ENCODE measurements at places on chromosomes 4 and X.

GRCh38 chrX:154840856-154841255, 6.4 kb upstream of the SMIM9 start:
- DNase-seq = peak; percentile 60

- DNase-seq = no peak
Observed at GRCh38 chr4:48259748-48260147, 9.9 kb downstream of the TEC start.

- DNase-seq = no peak
Observed at GRCh38 chrX:17432158-17432557, 57.2 kb downstream of the NHS start.

DNA sequence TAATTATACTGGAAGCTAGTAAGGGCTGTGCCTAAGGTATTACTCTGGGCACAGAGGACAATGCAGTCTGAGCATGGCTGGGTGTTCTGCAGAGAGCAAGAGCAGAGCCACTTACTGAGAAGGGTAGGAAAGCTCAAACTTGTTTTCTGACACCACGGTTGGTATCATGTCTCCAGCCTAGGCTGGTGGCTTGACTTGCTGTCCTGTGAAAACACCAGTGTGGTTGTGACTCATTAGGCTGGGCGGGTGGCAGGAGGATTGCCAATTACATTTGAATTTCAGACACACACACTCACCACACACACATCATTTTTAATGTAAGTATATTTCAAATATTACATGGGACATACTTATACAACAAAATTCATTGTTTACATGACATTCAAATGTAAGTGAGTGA, 19.7 kb upstream of the MTM1 start:
- peak; percentile 41 for DNase-seq

- peak; percentile 76 for DNase-seq
Observed at GRCh38 chr4:163556177-163556576, 61.7 kb downstream of the TMA16 start.

DNA sequence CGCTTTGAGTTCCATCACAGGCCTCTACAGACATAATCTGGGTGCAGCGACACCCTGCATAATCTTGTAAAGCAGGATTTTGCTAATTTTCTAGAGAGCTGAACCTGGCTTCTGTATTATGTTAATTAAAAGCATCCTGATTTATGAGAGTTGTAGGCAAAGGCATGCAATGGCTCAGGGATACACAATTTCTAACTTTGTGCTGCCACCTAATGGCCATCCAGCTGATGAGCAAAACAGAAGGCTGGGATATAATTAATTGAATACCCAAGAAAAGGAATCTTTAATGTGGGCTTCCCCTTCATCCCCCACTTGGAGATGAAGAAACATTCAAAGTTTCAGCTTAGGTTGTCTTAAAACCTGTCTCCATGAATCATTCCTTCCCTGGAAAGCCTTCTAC, 78.1 kb downstream of the BMP15 start:
- peak; percentile 13 for DNase-seq

- peak; percentile 74 for DNase-seq
Observed at GRCh38 chr4:10100734-10101216, 15.8 kb downstream of the WDR1 start.

DNA sequence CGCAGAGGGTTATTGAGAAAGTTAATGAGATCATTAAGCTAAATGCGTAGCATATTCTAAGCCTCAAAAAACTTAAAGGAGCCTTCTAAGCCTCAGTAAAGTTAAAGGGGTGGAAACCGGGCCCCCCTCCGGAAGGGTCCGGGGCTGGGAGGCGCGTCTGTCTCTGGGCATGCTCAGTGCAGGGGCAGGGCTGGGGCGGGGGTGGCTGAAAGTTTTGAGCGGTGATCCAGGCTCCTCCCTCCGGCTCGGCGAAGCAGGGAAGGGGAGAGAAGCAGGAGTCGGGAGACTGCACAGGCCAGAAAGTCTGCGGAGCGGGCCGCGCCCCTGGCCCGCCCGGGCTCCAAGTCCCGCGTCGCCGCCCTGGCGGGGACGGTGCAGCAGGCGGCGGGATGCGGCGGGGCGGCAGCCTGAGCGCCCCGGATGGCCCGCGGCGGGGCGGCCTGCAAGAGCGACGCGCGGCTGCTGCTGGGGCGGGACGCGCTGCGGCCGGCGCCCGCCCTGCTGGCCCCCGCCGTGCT, at the start of gene EVC:
EVC (plus strand) TSS at position 241 of the 518 bp plus-strand sequence; CDS start at position 421, 180 bp downstream.
- peak; percentile 15 for DNase-seq

DNA sequence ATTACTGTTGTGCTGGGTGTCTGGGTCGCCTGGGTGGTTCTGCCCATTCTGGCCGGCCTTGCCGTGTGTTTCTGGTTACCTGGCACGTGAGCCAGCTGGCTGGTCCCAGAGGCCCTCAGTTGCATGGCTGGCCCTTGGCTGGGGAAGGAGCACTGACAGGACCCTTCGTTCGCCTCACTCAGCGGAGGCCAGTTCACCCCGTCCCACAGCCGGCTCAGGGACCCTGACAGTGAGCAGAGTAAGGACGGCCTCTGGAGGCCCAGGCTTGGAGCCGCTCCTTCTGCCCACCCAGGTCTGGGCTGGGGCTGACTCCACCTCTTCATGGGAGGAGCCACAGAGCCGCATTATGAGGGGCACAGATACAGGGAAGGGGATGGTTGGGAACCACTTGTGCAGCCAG, 20.3 kb upstream of the HGFAC start:
- DNase-seq = no peak

- no peak for DNase-seq
Observed at GRCh38 chr4:163263606-163264005, 68.8 kb downstream of the NPY1R start.

GRCh38 chr4:88003261-88003660, 4.2 kb upstream of the PKD2 start:
- DNase-seq = no peak

- DNase-seq = no peak
Observed at GRCh38 chr4:31160146-31160545, 440.0 kb downstream of the PCDH7 start.

DNA sequence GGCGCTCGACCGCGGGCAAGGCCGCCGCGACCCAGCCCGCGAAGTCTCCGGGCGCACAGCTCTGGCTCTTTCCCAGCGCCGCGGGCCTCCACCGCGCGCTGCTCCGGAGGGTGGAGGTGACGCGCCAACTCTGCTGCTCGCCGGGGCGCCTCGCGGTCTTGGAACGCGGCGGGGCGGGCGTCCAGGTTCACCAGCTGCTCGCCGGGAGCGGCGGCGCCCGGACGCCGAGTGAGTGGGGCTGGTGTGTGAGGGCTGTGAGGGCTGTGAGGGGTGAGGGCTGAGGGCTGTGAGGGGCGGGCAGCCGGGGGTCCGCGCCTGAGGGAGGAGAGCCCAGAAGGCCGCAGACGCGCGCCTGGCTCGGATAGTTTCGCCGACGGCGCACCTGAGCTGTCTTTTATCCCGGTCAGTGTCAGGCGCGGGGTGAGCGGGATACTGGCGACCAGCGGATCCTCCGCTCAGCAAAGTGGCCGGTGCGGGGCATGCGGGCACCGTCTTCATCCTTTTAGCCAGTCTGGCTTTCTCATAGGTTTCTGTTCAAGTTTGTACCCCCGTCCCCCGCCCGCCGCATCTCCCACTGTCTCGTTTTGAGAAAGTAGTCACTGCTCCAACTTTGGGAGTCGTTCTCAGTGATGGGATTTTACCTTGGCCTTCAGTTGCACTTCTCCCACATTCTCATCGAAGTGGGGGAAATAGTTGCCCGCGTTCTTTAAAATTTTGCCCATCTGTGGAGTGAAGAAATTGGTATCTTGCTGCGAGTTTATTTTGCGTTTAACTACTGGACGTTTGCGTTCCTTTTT, 586 bp downstream of the HERC5 start:
- peak; percentile 9 for DNase-seq

DNA sequence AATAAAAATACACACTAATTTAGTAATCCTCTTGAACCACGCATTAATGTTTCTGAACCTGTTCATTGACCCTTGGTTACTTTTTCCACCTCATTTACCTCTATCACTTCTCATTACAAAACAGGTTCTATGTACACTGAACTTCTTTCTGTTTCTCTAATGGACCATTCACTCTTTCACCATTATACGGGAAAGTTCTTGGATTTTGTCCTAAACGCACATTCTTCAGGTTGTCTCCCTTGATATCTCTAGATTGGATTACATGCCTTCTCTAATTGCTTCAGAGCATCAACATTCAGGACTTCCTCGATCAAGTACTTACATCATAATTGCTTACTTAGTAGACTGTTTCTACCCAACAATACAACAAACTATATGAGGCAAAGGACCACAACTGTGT, 359.4 kb upstream of the FSTL5 start:
- DNase-seq = no peak

DNA sequence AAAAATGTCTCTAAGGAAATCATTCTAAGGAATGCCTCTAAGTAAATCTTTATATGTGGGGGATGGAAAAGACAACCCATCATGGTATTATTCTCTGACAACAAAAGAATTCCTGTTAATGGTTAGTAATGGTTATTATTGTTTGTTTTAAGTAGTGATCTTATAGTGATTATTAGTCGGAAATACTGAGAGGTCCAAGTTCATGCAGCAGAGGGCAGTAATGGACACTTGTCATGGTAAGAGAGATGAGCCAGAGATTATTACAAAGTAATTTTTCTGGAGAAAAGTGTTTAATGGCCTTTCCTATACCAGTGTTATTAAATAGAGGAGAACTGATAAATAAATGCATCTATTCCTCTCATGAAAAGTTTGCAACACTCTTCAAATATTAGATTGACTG, 8.1 kb upstream of the DKK2 start:
- DNase-seq = peak; percentile 13

GRCh38 chrX:17613979-17614588, 123.2 kb upstream of the SCML1 start:
- DNase-seq = no peak

- DNase-seq = no peak
Observed at GRCh38 chr4:27789773-27790172, 929.1 kb downstream of the STIM2 start.

DNA sequence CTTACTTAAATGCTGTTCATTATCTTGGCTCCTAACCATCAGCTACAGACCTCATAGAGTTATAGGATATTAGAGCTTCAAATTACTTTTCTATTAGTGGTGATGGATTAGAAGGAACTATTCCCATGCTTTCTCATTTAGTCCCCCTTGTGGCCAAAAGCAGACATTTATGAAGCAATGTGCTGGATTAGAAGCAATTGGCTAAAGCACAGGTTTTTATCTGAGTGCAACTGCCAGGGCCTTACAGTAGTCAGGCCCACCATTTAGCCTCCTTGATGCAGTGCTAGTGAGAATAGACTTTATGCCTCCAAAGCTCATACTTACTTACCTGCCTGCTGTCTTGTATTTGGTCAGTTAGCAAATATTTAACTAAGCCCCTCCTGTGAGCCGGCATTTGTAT, 93.0 kb downstream of the TSPAN7 start:
- peak; percentile 40 for DNase-seq

DNA sequence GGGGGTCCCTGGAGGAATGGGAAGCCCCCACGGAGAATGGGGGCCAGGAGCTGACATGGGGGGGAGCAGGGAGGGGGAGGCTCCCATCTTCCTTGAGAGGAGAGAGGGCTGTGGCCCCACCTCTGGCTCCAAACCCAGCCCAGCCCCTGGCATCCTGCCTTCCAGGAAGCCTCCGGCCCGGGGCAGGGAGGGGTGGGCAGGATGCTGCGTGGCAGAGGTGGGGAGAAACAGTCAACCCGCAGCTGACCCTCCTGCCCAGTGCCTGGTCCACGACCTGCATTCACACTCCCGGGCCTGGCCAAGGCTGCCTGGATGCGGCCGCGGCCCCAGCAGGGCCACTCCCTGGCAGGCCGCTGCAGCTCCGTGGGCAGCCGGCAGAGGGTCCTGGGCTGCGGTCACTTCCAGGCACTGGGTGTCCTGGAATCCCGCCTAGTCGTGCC, 39.0 kb downstream of the CPLX1 start:
- no peak for DNase-seq
